ENCODE measurements at places on chromosomes 4 and X.

DNA sequence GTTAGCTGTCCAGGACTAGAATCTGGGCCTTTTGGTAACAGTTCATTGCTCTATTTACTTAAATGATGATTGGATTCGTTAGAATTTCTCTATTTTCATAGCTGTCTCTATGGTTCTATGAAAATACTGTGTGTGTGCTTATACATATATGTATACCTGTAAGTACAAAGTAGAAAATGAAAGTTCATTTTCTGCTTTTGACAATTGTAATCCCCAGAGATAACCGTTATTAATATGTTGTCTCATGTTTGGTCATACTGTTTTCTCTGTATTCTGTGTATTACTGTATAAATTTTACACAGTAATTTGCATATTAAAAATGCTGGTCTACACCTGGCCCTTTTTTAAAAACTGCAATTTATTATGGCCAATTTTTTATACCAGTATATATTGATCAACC lies 55.4 kb downstream of the CLCN3 start:
- no peak for DNase-seq

DNA sequence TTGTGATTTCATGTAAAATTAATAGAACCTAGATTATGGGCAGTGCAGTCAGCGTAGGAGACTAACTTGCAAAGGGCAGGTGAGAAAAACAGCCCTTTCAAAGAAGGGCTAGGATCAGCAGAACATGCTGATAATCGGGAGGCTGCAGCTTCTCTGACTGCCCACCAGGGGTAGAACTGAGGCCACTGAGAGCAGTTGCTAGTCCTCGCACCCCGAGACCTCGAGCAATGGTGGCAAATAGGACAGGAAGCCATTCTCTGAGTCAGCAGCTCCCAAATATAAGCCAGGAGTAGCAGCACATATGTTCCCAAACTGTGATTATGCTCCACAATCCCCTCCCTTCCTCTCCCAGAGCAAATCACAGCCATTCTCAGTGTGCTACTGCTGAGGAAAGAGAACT lies 186.5 kb downstream of the MSL3 start:
- DNase-seq = no peak

DNA sequence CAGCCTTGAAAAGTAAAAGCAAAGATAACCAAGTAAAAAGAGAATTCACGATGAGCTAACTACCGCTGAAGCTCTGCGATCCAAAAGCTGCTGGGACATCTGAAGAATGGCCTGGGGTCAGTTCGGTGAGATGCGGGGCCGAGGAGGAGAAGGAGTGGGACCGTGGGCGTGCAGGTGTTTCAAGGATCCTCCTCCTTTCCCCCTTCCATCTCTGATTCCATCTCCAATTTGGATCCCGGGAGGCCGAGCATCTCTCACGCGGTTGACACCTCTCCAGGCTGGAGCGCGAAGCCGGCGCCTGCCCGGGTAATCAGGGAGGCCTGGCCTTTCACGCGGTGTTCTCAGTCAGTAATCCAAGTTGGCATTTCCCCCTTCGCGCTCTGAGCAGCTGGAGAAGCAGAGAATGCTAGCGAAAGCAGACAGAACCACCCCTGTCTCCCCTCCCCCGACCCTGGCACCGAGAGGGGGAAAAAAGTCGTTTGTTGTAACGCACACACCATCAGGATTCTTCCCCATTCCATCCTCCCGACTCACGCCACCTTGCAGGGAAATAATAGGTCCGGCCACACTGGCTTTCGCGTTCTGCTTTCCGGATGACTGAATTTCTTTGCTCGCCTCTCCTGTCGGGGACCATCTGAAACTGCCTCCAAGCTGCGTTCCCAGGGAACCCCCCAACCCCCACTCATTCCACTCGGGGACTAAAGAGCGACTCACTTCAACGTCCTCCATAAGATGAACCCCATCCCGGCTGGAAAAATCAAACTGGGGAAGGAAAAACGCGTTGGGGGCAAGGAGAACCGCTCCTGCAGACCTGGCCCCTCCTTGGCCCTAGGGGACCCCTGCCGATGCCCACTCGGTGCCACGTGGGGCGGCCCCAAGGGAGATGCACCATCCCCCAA lies 6.5 kb downstream of the NEUROG2 start:
- no peak for DNase-seq

GRCh38 chrX:119880552-119881437 lies 9.2 kb downstream of the NDUFA1 start:
- no peak for DNase-seq

- no peak for DNase-seq
These were observed 22.2 kb downstream of the TRMT2B start for GRCh38 chrX:101029665-101030064.

GRCh38 chr4:30821275-30821674 lies 101.1 kb downstream of the PCDH7 start:
- DNase-seq = no peak

DNA sequence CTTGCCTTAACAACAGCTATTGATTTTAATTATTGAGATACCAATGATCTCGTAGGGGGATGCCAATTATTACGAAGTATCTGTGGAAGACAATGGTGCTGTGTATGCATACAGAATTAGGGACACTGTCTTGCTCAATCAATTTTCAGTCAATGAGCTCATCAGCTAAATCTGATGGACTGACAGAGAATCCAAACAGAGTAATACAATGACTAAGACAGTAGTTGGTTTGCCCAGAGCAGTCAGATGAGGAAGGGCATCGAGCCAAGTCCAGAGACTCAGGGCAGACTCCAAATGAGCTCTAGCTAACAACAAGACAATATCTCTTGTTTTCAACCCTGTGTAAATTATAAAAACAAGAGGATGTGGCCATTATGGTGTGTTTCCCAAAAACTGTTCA lies 14.7 kb upstream of the GSX2 start:
- DNase-seq = peak; percentile 78

DNA sequence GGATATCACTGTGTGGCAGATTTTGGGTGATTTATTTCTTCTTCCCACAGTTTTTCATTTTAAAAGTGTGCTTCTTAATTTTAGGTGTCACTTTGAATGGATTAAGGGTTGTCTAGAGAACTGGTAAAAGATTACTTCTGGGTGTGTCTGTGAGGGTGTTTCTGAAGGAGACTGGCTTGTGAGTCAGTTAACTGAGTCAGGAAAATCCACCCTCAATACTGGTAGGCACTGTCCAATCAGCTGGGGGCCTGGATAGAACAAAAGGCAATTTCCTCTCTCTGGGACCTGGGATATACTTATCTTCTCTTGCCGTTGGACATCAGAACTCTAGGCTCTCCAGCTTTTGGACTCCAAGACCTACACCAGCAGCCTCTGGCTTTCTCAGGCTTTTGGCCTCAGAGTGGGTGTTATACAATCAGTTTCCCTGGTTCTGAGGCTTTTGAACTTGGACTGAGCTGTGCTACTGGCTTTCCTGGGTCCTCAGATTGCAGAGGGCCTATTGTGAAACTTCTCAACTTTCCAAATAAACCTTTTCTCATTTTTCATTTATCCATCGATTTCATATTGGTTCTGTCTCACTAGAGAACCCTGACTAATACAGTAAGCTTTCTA lies 413.1 kb downstream of the GBA3 start:
- DNase-seq = no peak

DNA sequence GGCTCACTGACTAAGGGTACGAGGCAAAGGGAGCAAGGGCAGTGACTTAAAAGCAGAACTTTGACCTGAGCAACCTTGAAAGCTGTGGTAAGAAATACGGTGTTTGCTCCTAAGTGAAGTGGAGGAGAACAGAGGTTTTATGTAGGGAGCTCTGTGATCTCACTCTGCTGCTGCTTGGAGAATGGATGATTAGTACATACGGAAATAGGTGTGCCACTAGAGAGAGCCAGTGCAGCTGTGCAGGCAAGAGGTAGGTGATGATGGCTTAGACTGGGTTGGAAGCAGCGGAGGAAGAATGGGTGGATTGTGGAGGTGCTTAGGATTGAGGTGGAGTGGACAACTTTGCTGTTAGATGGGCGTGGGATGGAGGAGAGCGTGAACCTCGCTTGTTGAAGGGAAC lies 85.0 kb downstream of the FAM193A start:
- DNase-seq = no peak

DNA sequence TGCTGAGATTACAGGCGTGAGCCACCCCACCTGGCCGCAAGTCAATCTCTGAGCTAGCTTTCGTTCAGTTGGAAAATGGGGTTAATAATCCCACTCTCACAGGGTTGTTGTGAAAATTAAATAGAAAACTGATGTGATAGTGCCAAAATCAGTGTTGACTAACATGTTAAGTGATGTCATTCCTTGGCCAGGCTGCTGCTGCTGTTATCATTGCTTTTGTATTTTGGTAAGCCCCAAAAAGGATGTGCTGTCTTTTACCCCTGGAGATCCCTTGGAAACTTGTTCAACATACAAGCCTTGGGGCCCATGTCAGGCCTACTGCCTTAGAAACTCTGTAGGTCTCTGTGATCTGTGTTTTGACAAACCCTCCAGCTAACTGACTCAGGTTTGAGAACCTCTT lies 106.3 kb downstream of the AFF1 start:
- DNase-seq = no peak

DNA sequence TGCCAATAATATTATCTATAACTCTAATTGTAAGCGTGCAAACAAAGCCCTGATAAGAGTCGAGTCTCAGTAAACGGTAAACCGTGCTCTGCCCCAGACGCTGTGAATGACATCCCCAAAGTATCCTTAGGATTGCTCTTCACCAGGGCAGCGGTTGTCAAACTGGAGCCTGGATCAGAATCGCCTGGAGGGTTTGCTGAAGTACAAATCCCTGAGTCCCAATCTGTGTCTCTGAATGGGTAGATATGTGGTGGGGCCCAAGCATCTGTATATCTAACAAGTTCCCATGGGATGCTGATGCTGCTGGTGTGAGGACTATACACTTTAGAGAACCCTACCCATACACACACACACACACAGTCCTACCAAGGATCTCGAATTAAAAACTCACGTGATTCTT lies 813 bp upstream of the APBB2 start:
- no peak for DNase-seq

GRCh38 chrX:107709266-107709806 lies 66.3 kb downstream of the TSC22D3 start:
- no peak for DNase-seq

DNA sequence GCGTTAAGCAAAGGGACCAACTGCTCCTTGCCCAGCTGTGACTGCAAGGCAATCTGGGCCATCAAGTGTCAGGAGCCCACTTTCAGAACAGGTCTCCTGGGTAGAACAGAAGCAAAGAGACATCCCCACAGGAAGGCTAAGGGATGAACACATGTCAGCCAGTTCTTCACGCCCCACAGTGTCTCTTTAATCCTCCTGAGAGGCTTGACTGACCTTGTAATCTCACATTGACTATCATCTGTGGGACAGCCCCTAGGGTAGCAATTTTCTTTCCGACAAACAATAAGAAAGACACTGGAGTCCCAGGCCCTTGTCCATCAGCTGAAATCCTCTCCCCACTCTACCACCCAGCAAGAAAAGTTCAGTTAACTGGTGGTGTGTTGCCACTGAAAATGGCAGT lies 1.0 kb downstream of the CHRDL1 start:
- DNase-seq = no peak

DNA sequence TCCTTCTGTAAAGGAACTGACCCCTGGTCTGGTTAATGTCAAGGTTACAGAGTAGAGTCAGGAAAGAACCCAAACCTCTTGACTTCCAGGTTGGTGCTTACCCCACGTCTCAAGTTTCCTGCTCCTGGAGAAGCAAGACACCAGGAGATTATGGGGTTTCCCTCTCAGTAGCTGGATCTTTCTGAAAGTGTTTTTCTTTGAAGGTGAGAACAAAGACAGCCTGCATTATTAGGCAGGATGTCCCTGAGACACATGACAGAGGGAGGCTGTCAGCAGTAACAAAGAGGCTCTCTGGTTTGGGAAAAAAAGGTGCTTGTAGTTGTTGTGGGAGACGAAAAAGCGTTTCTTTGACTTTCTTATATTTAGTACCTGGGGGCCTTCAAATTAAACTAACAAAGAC lies 44.7 kb upstream of the IGFBP7 start:
- no peak for DNase-seq

- no peak for DNase-seq
These were observed 56.1 kb downstream of the PLS3 start for GRCh38 chrX:115616943-115617563.

GRCh38 chr4:162683659-162684370 lies 482.9 kb downstream of the NAF1 start:
- no peak for DNase-seq

DNA sequence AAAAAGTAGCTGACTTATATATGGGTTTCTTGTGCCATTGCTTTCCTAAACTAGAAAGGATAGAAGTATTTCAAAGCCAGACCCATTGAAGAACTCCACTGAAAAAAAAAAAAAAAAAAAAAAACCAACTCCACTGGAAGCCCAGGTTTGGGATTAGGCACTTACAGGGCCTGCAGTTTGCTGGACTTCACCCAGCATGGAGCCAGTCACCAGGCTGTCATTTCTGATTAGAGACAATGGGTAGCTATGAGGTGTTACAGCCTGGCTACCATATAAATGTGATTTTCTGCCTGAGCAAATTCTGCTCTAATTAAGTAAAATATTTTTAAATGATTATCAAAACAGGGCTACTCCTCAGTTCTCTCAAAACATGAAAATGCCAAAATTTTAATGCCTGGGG lies 49.5 kb downstream of the HS6ST2 start:
- no peak for DNase-seq

- no peak for DNase-seq
These were observed 50.6 kb downstream of the GBA3 start for GRCh38 chr4:22743290-22743689.

GRCh38 chr4:125321709-125322365 lies 7.1 kb downstream of the FAT4 start:
- DNase-seq = no peak

Measured in osteocyte (in vitro differentiated cells).